Motor neuron (in vitro differentiated cells): ENCODE measurements at places on chromosomes 2 and 18.
A peak's percentile ranks its signal among the peaks of the same experiment; 100 is the strongest.

DNA sequence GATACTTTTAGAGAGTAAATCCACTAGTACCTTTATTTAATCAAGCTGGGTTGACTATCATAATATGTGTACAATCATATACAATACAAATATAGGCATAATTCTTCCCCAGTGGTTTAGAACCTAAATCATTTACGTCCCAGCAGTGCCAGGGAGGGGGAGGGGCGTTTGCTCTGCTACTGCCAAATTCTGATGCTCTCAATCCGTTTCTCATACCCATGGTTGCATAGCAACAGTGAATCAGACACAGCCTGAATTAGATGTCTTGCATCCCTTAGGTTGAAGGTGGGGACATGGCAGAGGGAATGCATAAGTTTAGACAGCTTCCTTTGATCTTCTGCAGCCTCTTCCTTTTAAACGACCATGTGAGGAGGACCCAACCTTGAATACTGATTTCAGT, 135.4 kb downstream of the ABCA12 start:
- peak; percentile 47 for ATAC-seq

GRCh38 chr2:47724221-47724981, 58.5 kb upstream of the MSH6 start:
- ATAC-seq: no peak

DNA sequence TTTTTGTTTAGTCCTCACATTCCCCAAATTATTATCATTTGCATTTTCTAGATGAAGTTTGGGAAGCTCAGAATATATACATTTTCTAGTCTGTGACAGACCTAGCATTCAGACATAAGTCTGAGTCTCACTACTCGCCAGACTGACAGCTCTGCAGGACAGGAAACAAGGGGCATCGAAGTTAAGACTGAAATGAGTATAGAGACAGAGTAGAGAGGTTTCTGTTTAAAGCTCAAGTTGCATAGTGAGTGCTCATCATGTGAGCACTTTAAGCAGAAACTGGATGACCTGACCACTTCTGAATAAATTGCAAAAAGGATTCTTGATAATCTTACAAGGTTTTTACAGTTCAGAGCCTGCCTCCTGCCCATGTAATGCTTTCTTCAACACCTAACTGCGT, 1.1 kb downstream of the HADHB start:
- ATAC-seq: no peak

DNA sequence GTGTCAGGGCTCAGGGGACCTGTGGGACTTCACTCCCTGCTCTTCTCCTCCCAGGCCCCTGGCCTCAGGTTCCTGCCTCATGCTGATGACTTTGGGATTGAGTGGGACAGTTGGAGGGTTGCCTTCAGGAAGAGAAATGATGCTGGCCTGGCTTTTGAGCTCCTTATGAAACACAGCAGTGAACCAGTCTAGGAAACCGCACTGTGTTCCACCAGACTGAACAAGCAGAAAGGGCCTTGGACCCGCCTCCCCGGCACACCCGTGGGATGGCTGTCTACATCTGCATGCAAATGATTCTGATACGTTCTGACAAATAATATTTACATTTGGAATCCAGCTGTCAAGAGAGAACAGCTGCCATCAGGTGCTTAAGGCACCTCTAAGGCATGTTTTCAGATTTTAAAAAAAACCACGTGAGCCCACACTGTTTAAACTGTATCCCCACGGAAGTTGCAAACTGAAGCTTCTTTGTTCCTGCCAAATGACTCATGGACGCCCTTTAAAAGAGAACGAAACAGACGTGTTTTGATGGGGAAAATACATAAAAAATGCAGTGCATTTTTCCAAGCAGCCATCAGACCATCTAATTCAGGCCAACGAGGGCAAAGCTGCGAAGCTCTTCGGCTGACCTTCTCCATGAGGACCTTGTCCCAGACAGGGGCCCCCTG, 27.6 kb upstream of the ASAP2 start:
- peak; percentile 93 for ATAC-seq

DNA sequence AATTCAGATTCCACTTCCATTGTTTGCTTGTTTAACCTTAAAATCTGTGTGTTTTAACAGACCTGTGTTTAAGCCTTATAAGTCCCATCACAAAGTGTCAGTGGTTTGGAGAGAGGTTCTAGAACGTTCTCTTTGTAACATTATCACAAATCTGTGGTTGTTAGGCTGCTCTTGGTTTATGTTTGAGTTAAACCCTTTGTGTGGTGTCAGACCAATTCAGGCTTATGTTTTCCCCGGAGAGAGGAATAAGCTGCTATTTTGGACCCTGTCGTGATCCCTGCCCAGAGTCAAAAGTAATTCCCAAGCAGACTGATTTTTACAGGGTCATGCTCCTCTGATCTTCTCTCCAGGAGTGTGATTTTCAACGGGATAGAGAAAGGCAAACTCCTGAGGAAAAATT, 43.8 kb upstream of the LTBP1 start:
- no peak for ATAC-seq

- no peak for ATAC-seq
Measured at GRCh38 chr2:35591886-35592285, 763.7 kb upstream of the CRIM1 start.

GRCh38 chr18:8339952-8340351, 269.3 kb upstream of the RAB12 start:
- ATAC-seq: no peak

DNA sequence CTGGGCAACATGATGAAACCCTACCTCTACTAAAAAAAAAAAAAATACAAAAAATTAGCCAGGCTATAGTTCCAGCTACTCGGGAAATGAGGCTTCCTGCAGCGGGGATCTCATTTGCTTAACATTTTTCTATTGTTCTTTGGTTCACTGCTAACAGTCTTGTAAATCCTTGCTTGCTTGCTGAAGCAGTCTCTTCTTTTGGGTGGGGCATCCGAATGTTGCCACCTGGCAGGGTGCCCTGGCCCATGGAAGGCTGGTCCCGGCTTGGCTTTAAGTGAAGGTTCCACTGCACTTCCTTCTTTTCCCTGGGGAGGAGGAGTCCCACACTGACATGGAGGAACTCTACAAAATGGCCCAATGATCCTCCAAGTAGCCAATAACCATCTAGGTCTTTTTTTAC, 6.0 kb upstream of the ANKRD29 start:
- no peak for ATAC-seq

DNA sequence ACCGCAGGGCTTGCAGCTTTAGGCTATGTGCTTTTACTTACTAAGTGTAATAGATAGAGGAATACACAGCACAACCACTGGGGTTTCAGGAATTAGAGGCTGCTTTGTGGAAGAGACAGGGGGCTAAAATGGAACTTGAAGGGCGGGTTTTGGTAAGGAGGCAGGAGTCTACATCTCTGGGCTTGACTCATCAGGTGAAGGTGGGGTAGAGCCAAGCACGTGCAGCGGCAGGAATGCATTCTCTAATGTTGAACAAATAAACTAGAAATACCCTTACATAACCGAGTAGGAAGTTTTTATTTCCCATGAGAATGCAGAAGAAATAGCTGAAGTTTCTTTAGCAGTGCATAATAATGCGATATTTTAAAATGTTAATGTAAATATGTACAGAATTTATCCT, 673.8 kb upstream of the SALL3 start:
- no peak for ATAC-seq

DNA sequence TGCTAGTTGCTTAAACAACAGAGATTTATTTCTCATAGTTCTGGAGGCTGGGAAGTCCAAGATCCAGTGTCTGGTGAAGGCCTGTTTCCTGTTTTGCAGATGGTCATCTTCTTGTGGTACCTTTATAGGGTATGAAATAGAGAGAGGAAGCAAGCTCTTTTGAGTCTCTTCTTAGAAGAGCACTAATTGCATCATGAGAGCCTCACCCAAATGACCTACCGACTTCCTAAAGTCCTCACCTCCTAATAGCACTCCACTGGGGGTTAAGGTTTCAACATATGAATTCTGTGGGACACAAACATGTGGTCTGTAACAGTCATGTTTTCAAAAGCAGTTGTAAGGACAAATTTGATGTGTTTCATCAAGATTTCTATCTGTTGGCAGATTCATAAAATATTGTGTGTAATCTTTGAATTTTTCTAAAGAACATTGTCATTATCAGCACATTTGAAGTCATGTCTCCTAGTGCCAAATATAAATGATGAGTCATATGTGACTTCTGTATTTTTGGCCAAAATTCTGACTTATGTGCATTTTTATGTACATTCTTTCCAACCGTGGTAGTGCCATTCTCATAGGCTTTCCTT, 45.3 kb downstream of the CD28 start:
- ATAC-seq: no peak

DNA sequence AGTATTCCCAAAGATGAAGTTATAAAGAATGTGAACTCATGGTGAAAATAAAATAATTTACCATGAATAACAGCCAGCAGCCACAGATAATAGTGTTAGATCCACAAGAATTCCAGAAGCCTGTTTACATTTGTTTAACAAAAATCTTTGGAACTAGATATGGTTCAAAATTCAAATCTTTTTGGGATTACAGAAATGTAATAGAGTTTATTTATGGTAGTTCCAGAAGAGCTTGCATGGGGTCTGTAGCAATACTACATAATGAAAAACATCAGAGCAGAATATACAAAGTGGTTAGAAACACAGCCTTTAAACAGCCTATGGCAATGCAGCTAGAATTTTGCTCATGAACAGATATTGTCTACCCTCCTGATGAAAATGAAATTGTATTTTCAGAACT, 179.1 kb downstream of the RDH14 start:
- ATAC-seq: no peak

DNA sequence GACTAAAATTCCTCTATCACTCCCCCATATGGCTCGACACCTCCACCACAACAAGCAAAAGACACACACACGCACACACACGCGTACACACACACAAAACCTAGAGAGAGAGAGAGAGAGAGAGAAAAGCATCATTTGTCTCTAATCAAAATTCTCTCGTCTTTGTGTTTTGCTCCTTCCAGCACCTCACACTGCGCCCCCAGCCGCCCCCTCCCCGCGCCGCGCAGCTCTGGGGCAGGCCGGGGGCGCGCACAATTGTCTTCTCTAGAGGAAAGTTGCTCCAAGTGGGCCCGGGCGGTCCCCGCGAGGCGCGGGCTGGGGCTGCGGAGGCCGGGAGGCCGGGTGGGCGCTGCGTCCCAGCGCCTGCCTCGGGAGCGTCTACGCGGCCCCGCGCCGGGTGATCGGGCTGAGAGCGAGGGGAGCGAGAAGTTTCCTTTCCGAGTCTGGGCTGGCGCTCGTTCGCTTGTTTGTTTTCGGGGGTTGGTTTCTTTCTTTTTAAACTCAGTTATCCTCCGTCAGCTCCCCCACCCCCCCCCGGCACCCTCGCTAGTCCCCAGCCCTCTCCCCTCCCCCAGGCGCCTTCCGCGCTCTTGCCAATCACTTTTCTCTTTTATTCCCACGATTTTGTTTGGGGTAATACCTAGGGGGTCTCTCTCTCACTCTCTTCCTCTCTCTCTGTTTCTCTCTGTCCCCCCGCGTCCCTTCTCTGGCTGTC, 4.1 kb downstream of the ZEB2 start:
- peak; percentile 2 for ATAC-seq

GRCh38 chr2:231393149-231394131, 2.1 kb upstream of the B3GNT7 start:
- ATAC-seq: no peak

- no peak for ATAC-seq
Measured at GRCh38 chr2:45124456-45124855, 115.2 kb upstream of the SIX2 start.

GRCh38 chr2:58856100-58856499, 615.0 kb upstream of the FANCL start:
- no peak for ATAC-seq

DNA sequence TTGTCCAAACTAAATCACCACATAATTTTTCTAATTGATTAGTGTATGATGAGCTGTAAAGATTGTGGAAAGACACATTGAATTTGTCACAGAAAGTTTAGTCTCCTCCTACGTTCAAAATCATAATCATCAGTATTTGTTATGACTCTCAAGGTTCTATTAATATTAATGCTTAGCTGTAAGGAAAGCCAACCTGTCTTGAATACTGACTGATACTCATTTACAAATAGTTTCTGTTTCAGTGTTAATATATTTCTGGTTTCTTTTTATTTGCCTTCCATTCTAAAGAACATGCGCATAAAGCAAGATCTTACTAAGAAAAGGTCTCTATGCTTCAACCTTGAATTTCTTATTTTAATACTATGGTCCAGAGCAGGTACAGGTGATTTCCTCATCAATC, 55.1 kb downstream of the CPS1 start:
- no peak for ATAC-seq

GRCh38 chr2:25050128-25050527, 8.3 kb downstream of the EFR3B start:
- ATAC-seq: peak; percentile 17

DNA sequence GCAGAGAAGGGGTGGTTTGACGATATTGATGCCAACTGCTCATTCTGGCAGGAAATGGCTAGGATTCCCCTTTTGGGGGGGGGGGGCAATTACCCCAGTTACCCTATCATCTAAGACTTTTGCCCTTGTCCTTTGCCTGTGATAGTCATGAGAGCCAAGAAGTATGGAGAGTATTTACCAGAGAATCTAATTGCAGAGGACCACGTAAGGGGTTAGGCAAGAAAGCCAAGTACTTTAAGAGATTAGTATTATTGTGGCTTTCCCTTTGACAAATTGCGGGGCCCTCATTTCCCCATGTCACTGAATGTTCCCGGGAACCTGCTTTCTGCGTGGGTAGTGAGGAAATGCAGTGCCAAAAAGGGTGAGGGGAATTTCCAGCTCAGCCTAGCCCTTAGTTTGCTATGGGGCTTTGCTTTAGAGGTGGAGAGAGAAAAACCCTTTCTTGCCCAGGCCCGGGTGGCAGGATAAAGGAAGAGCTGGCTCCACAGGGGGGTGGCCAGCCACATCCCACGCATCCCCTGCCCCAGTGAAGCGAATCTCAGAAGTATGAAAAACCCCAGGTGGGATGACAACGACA, 1.5 kb downstream of the AQP4 start:
- ATAC-seq: no peak

DNA sequence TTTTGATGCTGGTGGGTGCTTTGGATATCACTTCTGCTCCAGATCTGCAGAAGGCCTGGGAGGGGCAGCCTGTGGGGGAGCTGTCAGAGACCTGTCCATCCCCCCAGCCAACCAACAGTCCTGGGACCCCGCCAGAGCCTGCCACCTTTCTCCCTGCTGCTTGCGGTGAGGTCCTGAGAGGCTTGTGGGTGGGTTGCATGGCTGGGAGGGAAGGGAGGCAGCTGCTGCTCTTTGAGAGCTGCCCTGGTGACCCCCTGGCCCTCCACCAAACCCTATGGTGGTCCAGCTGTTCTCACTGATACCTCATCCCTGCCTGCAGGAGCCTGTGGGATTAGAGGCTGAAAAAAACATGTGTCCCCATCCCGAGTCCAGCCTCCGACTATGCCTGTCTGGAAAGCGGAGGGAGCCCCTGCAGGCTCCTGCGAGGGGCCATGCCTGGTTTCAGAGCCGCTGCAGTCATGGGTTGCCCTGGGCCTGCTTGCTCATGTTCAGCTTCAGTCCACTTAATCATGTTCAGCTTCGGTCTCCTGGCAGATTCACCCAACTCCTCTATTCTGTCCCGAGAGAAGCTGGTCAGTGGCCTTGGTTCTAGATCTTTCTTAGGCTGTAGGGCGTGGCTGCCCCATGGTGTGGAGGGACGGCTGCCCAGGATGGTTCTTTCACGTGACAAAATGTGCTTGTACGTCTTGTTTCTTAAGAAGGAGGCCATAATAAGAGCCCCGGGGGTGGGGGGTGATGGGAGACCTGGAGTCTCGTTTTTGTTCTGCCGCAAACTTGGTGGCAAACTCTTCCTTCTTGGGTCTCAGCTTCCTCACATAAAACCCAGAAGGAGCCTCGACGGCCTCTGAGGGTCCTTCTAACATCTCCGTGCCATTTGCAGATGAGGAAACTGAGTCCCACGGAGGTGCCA, 98.5 kb downstream of the CTIF start:
- ATAC-seq: no peak

- no peak for ATAC-seq
Measured at GRCh38 chr18:79755496-79756142, 42.1 kb upstream of the KCNG2 start.
